KG1 (cell line): ENCODE measurements at places on chromosomes 1 and 21.

DNA sequence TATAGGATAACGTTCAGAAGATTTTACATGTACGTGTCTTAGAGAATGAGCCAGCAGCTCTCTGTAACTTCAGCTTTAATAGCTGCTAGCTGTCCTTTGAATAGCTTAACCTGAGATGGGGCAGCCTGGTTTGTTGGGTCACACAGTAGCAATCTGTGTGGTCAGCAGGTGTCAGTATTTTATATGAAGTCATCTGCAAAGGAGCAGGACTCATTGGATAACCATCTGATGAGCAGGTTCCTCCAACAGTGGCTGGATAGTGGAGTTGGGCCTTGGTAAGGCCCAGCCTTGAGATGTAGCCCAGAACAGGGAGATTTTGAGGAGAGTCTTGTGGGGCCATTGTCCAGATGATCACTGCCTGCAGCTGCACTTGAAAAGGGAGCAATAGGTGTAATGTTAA, 6.4 kb downstream of the GSTM5 start:
- DNase-seq, result no peak

DNA sequence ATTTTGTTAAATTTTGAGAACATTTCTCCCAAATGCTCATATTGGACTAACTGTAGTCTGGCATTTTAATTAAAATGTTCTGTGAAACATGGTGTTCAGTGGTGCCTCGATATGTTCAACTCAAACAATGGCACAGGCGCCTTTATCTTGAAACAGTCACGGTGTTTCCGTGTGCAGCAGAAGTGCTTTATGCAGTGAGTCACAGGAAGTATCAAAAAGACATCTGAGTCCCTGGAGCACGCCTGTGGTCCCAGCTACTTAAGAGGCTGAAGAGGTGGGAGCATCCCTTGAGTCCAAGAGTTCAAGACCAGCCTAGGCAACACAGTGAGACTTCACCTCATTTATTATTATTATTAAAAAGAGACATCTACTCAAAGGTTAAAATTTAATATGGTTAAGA, 52.2 kb downstream of the GREM2 start:
- DNase-seq, result no peak

GRCh38 chr1:228865627-228866330, 130.5 kb downstream of the RHOU start:
- no peak for DNase-seq

GRCh38 chr1:163399976-163400601, 78.3 kb downstream of the NUF2 start:
- DNase-seq, result no peak
